Epithelial cell of proximal tubule (primary cell): ENCODE measurements at places on chromosomes 7 and 10. TPM values are rescaled to one million over a fixed set of nuclear protein-coding genes. Genes with fewer than 3 reads are reported as not detected.

The KAZALD1 gene
- total RNA-seq = 2.9 and 4.5 TPM in 2 replicates

The FAM107B gene
- 25.7 and 46.0 TPM in 2 replicates for total RNA-seq

The CYP2C19 gene
- total RNA-seq = not detected in 2 replicates

The PRPS1L1 gene
- total RNA-seq = not detected in 2 replicates

The HNRNPH3 gene
- 43.1 and 44.5 TPM in 2 replicates for total RNA-seq

The ARL5B gene
- 20.6 and 22.4 TPM in 2 replicates for total RNA-seq

The GSAP gene
- 1.2 and 3.0 TPM in 2 replicates for total RNA-seq

The FBXO24 gene
- 0.80 and 1.0 TPM in 2 replicates for total RNA-seq

The UFSP1 gene
- 0.58 and 4.3 TPM in 2 replicates for total RNA-seq

The FAM237B gene
- not detected in 2 replicates for total RNA-seq

The GCK gene
- 1.0 and 2.2 TPM in 2 replicates for total RNA-seq

The H2BK1 gene
- total RNA-seq = not detected in 2 replicates

The MKI67 gene
- 40.6 and 44.9 TPM in 2 replicates for total RNA-seq

The SLC26A3 gene
- total RNA-seq = not detected in 2 replicates

The HMX2 gene
- total RNA-seq = not detected in 2 replicates

The RBM20 gene
- total RNA-seq = 0.07 and 0.46 TPM in 2 replicates

The OPN1SW gene
- total RNA-seq = not detected in 2 replicates

The ALKBH4 gene
- total RNA-seq = 19.3 and 26.9 TPM in 2 replicates
